Central memory CD8-positive, alpha-beta T cell (primary cell): ENCODE measurements at places on chromosomes 1 and 21.

DNA sequence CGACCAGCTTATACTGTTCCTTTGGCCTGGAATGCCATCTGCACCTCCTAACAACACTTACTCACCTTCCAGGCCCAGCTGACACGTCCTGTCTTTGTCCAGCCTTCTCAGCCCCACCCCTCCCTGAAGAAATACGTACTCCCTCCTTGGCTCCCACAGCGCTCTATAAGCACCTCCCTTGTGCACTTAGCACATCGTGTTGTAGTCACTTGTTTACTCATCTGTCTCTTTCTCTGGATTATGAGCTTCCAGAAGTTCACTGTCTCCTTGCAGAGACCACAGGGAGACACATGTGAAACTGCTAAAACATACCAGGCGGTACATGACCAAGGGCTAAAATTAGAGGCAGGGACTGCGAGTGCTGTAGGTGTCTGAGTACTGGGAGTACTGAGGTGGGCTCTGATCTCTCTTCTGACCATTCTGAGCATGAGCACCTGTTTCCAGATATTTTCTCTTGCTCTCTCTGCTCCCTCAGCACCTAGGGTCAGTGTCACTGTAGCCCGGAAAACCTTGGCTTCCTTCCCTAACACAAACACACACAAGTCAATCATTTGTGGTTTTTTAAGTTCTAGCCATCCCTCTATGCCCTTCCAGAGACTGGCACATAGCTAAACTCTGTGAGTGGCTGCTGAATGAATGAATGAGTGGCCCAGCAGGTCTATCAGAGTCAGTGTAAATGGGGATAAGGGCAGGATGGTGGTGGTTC is 5.1 kb downstream of the DCST1 start:
- H3K27ac ChIP-seq, result no peak overlapping the region
- H3K27me3 ChIP-seq, result peaks cover 22% of the 10 kb centered on the region
- H3K36me3 ChIP-seq, result no peaks in the 10 kb centered on the region
- no peak for DNase-seq
- no peaks in the 10 kb centered on the region for H3K4me1 ChIP-seq
- no peak overlapping the region for H3K4me3 ChIP-seq

- peaks cover 11% of the 10 kb centered on the region for H3K4me1 ChIP-seq
- H3K27ac ChIP-seq, result no peak overlapping the region
- H3K4me3 ChIP-seq, result no peak overlapping the region
Measured at GRCh38 chr1:97562081-97562480, 358.8 kb downstream of the DPYD start.

DNA sequence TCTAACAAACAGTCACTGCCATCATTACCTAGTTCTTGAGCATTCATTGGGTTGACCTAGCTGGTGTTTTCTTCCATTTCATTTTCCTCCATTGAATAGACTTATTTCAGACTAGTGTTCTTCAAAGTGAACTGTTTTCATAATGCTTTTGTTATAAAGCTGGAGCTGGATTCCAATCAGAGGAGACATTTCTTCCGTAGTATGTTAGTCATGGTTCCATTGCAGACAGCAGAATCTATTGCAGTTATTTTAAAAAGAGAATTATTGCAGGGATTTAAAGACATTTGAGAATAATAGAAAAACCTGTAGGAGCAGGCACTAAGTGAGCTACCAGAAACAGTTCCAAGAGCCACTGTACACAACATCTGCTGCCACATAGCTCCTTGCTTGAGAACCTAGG is 50.0 kb downstream of the HHAT start:
- no peaks in the 10 kb centered on the region for H3K27me3 ChIP-seq
- H3K27ac ChIP-seq, result no peak overlapping the region
- H3K4me1 ChIP-seq, result peaks cover 13% of the 10 kb centered on the region
- DNase-seq, result no peak

DNA sequence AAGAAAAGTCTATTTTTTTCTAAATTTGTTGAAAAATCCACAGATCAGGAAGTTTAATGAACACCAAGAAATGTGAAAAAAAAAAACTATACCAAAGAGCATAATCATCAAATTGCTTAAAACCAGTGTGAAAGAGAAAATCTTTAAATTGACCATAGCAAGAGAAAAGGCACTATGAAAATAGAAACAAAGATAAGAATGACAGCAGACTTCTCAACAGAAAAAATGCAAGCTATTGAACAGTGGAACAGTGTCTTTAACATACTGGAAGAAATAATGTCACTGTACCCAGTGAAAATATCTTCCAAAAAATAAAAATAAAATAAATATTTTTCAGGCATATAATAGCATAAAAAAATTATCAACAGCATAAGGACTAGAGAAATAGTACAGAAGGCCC is 243.0 kb upstream of the GJB5 start:
- no peaks in the 10 kb centered on the region for H3K4me1 ChIP-seq
- DNase-seq, result no peak
- no peak overlapping the region for H3K4me3 ChIP-seq
- H3K36me3 ChIP-seq, result no peaks in the 10 kb centered on the region

DNA sequence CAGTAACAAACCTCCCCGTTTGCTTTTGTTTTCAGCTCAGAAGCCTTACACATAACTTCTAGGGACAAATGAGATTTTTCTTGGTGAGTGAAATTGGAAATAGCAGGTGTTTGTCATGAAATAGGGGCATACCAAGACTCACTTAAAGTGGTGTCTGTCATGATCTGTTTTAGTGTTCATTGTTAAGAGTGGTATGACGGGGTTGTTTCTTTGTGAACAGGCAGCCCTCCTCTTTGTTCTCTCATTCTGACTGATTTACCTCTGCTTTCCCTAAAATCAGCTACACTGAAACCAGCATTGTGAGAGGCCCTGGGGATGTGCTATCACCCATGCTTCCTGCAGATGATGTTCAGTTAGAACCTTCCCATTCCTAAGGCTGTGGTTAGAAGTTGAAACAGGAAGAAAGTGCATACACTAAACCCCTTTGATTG is 2.5 kb upstream of the ERO1B start:
- no peak overlapping the region for H3K4me3 ChIP-seq
- no peak for DNase-seq
- peaks cover 6% of the 10 kb centered on the region for H3K27me3 ChIP-seq
- peaks cover 4% of the 10 kb centered on the region for H3K36me3 ChIP-seq
- peaks cover 28% of the 10 kb centered on the region for H3K4me1 ChIP-seq

GRCh38 chr1:8423692-8424538 is 106.0 kb downstream of the SLC45A1 start:
- DNase-seq, result peak; percentile 28
- H3K27ac ChIP-seq, result peak overlapping the region; percentile 98
- H3K4me1 ChIP-seq, result peaks cover 49% of the 10 kb centered on the region
- H3K4me3 ChIP-seq, result no peak overlapping the region
- H3K36me3 ChIP-seq, result peaks cover 12% of the 10 kb centered on the region

DNA sequence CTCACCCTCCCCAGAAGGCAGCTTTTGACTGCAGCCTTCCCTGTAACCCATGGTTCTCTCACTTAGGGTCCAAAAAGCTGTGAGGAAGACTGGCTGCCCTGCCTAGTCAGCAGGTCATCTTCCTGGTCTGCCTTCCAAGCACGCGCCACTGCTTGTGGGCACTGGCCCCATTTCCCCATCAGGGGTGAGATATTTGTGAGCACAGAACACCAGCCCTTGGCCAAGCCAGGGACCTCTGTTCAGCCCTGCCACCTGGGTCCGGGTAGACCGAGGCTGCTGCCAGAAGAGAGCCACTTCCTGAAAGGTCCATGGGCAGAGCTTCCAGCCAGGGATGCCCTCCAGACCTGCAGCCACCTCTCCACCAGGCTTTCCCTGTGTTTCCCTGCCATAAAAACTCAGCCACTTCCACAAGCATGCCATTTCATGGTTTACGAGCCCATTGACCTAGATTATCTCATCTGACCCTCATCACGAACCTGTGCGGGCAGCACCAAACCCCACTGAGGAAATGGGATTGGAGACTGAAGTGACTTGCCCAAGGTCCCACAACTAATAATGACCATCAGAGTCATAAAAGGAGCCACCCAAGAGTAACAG is 40.5 kb downstream of the GLIS1 start:
- DNase-seq, result no peak
- H3K27ac ChIP-seq, result no peak overlapping the region
- H3K4me3 ChIP-seq, result no peak overlapping the region
- H3K4me1 ChIP-seq, result no peaks in the 10 kb centered on the region
- H3K27me3 ChIP-seq, result no peaks in the 10 kb centered on the region

DNA sequence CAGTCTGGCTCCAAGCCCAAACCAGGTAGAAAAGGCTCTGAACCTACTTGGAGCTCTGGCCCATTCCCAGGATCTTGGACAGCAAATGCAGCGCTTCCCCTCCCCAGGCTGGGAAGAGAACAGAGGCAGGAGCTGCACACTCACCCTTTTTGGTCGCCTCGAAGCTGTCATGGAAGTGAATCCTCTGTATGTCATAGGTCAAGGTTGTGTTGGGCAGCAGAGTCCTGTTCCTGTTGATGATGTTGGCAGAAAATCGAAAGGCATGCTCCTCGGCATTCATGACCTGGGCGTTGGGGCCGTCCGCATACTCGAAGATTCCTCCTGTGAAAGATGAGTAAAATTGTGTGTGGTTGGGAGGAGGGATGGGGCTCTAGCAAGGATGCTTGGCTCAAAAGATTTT is 143.5 kb downstream of the GRIK3 start:
- no peak for DNase-seq
- H3K27ac ChIP-seq, result no peak overlapping the region
- H3K4me3 ChIP-seq, result no peak overlapping the region
- peaks cover 43% of the 10 kb centered on the region for H3K27me3 ChIP-seq
- no peaks in the 10 kb centered on the region for H3K36me3 ChIP-seq
- H3K4me1 ChIP-seq, result no peaks in the 10 kb centered on the region

GRCh38 chr1:223835754-223836153 is 10.0 kb downstream of the TP53BP2 start:
- DNase-seq, result no peak
- H3K4me1 ChIP-seq, result peaks cover 32% of the 10 kb centered on the region
- H3K27me3 ChIP-seq, result no peaks in the 10 kb centered on the region
- no peak overlapping the region for H3K4me3 ChIP-seq
